Fibroblast of villous mesenchyme (primary cell): ENCODE measurements at places on chromosomes 4 and X.

- DNase-seq, result no peak
Observed at GRCh38 chr4:80461412-80461811, 125.9 kb downstream of the CFAP299 start.

DNA sequence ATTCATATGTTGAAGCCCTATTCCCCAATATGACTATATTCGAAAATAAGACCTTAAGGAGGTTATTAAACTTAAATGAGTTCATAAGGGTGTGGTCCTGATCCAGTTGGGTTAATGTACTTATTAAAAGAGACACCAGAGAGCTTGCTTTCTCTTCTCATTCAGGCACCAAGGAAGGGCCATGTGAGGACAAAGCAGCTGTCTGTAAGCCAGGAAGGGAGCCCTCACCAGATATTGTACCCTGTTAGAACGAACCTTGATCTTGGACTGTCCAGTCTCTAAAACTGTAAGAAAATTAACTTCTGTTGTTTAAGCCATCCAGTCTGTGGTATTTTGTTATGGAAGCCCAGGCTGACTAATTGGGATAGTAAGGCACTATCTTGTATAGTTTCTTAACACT is 9.1 kb upstream of the YTHDC1 start:
- DNase-seq, result no peak

DNA sequence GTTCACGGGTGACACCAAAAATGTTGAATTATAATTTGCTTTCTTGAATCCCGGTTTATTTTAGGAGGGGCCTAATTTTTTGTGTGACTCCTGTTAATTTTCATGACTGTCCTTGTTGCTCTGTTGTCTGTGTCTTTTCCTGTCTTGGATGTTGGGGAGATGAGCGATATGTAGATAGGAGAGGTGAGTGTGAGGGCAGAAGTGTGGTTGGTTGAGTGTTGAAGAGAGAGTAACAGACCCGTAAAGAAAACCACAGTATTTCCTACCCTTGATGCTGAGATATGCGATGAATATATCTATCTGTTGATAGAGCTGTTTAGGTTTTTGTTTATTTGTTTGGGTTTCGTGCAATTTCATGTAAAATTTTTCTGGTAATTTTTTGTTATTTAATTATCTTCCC is 70.5 kb downstream of the CPE start:
- no peak for DNase-seq

GRCh38 chrX:6681521-6682145 is 146.7 kb upstream of the VCX3A start:
- no peak for DNase-seq

DNA sequence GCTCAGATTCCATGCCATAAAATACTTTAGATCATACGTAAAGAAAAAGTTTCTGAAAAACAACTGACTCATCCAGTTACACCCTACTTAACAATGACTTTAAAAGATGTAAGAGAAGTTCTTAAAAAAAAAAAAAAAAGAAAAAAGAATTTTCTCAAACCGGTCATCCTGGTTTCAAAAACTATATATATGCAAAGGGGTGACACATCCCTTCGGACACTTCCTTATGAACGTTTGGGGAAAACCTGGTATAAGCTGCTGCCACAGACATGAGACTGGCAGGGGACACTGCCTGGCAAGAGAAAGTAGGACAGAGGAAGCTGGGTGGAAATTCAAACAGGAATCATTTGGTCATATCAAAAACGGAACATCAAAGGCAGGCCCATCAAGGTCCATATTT is 81.2 kb upstream of the PRSS48 start:
- DNase-seq, result peak; percentile 48

DNA sequence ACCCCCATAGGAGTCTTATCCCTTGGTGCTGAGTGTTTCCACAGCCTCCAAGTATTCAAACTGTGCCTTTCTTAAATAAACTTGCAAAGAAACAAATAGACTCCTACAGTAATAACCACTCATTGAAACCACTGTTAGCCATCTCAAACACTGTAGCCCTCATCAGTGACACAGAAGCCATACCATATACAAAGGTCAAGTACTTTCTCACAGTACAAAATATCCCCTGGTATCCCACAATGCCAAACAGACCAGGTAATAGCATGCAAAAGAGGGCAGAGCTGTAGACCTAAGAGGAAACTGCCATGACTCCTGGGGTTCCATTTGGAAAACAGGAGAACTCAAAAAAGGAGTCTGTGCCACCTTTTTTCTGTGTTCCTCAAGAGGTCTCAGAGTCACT is 173.8 kb upstream of the PPP1R2C start:
- no peak for DNase-seq

DNA sequence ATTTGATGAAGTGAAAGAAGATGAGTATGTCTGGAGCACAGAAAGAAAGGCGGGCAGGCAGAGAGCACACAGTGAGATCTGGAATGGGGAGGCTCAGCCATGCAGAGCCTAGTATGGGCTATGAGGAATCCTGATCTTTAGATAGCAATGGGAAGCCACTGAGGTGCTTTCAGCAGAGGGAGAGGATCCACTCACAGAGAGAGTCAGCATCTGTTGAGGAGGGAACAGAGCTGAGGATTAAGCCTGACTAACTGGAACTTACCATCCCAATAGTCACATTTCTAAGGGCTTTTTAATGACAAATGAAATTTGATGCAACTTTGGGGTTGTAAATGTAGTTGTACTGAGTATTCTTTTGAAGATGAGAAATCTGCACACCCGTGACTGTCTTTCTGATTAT is 20.6 kb upstream of the FGFBP2 start:
- DNase-seq, result no peak

GRCh38 chrX:145213504-145213903 is 33.8 kb upstream of the SPANXN1 start:
- DNase-seq, result peak; percentile 0

DNA sequence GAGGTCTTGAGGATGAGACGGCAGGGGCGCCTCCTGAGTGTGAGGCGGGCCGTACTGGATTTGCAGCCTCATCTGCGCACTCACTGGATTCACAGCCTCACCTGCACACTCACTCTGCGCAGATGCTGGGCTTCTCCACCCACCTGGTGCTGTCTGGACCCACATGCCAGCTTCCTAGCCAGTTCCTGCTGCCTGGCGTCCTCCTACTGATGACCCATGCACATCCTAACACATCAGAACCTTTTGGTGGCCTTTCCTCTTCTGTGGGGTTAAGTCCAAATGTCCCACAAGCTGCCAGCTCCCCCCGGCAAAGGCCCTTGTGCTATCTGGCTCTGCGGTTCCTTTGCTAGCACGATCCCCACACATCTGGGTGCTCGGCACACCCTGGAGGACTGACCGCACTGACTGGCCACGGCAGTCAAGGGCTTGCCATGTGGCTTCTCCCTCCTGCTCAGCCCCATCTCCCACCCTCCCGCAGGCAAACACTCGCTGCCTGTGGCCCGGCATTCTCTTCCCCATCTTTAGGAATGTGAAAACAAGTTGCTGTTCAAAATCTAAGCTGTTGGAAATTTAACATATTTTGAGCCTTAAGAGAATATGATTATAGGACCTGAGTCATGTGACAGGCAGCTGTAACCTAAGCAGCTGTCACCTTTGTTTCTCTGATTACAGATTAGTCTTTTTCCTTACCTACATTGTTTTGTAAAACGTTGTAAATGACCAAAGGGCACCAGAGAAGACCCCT is 39.4 kb upstream of the AFAP1 start:
- DNase-seq, result peak; percentile 67

GRCh38 chr4:152281211-152281610 is 254.7 kb downstream of the FBXW7 start:
- DNase-seq, result no peak

DNA sequence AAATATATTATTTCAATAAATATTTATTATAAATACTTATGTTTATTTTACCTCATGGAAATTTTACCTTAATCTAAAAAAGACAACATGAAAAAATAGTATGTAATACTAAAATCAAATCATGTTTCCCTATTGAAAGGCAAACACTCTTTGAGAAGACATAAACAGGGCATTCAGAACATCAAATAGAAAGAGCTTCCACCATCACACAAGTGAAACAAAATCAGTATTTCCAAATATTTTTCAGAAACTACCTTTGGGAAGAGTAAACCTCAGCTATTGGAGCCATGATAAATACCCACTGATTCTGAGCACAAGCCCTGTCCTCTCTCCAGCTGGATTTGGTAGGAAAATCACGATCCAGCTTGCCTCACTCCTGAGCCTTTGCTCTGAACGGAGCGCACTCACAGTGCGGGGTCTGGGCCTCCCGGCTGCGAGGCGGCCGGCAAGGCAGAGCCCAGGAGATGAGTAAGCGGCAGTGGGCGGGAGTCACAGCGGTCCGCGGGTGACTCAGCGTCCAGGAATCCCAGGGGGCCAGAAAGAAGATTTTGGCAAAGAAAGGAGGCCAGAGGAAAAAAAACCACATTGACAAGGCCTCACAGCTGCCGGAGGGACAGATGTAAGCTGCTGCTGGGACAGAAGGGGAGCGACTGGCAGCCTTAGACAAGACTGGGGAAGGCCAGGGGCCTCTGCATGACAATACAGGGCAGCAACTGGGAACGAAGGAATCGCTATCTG is 14.7 kb upstream of the ANXA5 start:
- DNase-seq, result peak; percentile 92

GRCh38 chr4:90757534-90758060 is 630.4 kb downstream of the CCSER1 start:
- no peak for DNase-seq

- DNase-seq, result no peak
Observed at GRCh38 chr4:113674251-113674650, 87.3 kb downstream of the CAMK2D start.

DNA sequence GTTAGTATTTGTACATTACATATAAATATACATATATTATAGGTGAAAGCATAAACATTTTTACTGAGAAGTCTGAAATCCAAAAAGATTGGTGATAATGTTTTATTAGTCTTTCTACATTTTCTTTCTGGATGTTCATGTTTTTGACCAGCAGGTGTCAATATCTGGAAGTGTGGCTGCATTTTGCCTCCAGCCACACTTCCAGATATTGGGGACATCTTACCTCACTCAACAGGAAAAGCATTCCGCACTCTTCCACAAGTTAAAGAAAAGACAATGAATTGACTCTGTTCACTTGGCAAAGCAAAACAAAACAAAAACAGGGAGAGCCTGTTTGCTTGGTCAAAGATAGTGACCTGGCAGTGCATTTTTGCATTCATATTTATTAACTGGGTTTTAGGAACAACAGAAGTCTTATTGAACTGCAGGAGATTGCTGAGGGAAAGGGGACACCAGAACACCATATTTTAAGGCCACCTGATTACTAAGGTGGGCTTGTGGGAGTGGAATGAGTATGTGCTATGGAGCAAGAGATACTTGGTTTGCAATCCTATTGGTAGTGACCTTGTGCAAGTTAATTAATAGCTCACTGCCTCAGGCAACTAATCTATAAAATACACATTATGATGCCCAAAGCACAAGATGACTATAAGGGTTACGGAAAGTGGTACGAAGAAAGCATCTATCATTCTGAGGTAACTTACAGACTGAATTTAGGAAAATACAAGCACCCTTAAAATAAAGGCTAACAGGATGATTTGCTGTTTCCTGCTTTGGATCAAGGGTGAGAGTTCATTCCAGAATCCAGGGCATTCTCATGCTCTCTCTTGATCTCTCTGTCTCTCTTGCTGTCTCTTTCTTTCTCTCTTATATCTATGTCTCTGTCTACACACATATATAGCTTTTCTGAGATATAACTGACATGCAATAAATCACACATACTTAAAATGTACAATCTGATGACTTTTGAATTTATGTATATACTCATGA is 389.9 kb upstream of the EMCN start:
- DNase-seq, result peak; percentile 5

DNA sequence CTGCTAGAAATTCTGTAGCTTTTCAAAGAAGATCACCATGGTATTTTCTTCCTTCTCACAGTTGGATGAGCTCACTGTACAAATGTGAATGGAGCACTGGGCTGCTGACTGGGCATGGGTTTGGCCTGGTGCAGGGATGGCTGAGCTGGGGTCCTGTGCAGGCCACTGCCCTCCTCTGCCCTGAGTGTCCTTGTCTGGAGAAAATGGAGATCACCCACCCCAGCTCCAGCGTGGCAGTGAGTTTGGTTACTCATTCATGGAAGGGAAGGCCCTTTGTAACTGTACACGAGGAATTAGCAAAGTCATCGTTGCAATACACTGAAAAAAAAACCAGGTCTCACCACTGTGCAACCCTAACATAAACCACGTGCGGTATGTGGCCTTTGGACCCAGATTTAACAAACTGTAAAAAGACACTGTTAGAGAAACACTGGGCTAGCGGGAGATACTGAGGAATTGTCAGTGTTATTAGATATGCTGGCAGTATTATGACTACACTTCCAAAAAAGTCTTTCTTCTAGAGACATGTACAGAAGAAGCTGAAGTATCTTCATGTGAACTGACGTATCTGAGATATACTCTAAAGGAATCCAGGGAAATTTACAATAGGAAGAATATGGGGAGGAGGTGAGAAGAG is 16.1 kb upstream of the TBC1D14 start:
- DNase-seq, result peak; percentile 83

GRCh38 chr4:152806501-152807125 is 26.9 kb downstream of the ARFIP1 start:
- DNase-seq, result no peak

GRCh38 chr4:174629265-174629664 is 107.0 kb upstream of the HPGD start:
- no peak for DNase-seq

DNA sequence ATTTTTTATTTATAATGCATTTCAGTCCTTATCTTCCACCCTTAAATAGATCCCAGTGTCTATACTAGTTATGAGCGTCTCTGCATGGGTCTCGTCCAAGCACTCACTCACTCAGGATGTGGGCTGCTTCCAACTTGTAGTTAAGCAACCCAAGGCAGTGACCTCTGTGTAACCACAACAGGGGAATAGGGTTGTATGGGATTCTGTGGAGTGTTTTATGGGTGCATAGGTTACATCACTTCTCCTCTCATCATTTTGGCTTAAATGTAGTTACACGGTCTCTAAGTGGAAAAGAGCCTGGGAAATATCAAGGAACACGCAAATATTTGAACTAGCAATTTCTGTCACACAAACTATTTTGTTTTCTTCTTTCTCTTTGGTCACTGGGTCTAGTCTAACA is 931.0 kb downstream of the STIM2 start:
- peak; percentile 85 for DNase-seq

DNA sequence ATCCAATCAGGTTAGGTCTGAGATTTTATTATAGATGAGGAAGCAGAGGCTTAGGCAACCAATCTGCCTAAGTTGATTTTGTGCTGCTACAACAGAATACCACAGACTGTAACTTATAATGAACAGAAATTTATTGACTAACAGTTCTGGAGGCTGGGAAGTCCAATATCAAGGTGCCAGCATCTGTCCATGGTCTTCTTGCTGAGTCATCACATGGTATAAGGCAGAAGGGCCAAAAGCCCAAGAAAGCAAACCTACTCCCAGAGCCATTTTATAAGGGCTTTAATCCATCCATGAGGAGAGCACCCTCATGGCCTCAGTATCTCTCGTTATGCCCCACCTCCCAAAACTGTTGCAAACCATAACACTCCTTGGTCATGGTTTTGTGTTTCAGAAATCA is 55.8 kb downstream of the GPAT3 start:
- DNase-seq, result no peak

DNA sequence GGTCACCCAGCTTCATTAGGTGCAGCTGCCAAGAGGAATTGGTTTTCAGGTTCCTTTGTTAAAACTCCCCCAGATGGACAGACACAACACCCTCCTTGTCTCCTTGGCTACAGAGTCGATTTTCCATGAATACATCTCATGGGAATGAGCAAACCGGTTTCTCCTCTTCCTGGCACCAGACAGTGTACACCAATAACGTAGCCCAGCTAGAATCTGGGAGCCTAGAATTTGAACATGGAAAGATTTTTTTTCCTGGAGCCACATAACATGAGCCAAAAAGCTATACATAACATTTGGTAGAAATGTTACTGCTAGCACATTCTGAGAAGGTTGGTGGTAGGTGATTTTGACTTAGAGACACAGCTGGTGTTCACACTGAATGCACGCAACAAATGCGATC is 62.9 kb upstream of the SLC34A2 start:
- DNase-seq, result no peak
